Stromal cell of bone marrow (primary cell): ENCODE measurements at places on chromosomes 16 and 17.

GRCh38 chr16:60458255-60458654, 1578.0 kb downstream of the CDH8 start:
- DNase-seq, result no peak

DNA sequence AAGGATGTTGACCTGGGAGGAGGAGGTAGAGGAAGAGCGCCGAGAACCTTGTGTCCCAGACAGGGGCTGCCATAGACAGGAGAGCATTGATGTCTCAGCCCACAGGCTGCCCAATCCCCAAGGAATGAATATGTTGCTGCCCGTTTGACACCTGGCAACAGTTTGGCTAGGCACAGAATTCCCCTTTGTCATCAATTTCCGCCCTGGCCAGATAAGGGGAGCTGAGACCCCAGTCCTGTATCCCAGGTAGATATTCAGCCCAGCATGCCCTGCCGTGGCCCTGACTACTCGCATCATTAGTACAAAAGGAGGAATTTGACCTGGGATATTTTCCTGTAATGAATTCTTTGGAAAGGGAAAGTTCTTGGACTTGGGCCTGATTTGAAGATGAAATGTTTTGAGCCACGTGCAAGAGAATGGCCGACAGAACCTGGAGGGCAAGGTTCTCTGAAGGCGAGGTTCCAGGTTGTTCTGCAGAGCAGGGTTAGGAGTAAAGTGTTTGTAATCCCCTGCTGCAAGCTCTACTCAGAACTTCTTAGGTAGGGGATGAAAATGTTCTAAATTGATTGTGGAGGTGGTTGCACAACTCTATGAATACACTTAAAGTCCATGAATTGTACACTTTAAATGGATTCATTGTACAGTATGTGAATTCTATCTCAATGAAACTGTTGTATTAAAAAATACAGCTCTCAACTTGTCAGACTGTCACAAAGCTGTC, 108.8 kb downstream of the SOCS1 start:
- DNase-seq, result no peak

DNA sequence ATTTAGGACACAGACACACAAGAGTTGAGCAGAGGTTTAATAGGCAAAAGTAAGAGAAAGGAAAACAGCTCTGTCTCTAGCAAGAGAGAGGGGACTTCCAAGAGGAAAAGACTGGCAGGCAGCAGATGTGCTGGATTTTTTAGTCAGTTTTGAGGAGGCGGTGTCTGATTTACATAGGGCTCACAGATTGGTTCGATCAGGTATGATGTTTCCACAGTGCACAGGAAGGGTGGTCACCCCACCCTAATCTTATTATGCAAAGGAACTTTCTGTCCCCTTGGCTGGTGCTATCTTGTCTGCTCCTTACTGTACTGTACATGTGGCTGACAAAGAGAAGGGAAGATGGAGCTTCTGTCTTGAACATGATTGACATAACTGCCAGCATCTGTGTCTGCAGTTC, 25.3 kb downstream of the BFAR start:
- no peak for DNase-seq

- no peak for DNase-seq
These were observed 10.9 kb downstream of the RAB40C start for GRCh38 chr16:600781-601180.

GRCh38 chr17:27888945-27889344, 4.2 kb downstream of the LYRM9 start:
- DNase-seq, result no peak

DNA sequence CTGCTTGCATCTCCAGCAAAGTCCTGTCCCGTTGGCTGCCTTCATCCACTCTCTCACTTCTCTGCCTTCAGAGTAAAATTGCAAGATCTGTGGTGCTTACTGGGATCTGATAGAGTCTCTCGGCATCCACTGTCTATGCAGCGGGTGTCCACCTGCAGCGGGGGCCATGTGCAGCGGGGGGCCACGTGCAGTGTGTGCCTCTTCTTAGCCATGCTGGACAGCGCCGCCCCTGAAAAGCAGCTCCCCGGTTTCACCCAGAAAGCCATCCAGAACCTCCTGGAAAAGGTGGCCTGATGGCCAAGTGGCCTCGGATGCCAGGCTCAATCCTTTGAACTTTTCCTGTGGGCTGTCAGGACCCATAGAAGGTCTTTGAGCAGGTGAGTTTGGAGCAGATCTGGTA, 9.5 kb downstream of the STX4 start:
- DNase-seq, result no peak

GRCh38 chr16:181565-182021, 1.3 kb downstream of the HBQ1 start:
- no peak for DNase-seq

DNA sequence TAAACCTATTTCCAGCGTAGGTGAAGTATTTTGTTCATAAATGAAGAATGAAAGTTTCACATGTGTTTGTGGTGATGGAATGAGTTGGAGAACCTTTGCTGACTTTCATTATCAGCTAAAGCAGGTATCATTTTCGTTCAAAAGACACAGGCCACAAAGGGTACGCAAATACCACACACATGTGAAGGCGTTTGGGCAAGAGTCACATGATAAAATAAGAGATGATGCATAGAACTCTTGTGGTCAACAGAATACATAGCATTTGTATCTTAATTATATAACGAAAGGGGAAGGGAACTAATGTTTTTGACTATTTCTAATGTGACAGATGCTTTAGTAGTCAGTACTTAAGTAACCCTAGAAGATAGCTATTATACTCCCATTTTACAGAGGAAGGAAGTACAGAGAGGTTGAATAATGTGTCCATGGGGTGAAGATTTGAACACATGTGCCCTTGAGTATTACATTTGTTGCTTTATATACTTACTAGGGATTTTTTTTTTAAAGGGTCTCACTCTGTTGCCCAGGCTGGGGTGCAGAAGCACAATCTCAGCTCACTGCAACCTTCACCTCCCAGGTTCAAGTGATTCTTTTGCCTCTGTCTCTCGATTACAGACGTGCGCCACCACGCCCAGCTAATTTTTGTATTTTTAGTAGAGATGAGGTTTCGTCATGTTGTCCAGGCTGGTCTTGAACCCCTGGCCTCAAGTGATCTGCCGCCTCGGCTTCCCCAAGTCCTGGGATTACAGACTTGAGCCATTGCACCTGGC, 4.8 kb downstream of the RPA1 start:
- DNase-seq, result no peak

DNA sequence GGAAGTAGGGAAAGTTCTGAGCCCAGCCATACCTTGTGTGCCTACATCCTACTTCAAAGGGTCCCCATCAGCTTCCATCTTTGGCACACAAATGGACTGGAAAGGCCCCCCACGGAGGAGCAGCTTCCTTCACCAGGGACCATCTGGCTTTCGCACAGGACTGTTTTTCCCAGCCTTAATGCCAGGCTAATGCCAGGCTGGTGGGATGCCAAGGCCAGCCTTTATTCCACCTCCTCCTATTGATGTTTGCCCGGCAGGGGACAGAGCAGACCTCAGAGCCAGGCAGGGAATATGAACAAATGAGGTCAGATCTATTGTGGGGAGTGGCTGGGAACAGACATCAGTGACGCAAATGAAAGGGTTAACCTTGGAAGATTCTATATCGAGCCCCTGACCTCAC, 5.7 kb downstream of the GPR179 start:
- DNase-seq, result no peak

DNA sequence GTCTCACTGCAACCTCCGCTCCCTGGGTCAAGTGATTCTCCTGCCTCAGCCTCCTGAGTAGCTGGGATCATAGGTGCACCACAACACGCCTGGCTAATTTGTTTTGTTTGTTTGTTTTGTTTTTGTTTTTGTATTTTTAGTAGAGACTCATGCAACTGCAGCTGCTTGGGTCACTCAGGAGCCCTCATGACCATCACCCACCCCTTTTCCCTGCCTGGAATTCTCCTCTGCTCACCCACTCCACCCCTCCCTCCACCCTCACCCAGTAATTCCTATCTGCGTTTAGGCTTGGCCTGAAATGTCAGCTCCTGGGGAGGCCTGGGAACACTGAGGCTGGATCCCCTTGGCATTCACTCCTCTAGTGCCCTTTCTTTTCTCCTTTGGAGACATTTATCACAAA, 25.5 kb downstream of the TMEM92 start:
- DNase-seq, result no peak

- no peak for DNase-seq
These were observed 10.9 kb downstream of the KRT37 start for GRCh38 chr17:41413353-41413957.

GRCh38 chr17:57603546-57603945, 141.6 kb downstream of the CCDC182 start:
- DNase-seq, result no peak
